ENCODE measurements at places on chromosomes 1 and 21. TPM values are rescaled to one million over a fixed set of nuclear protein-coding genes. Genes with fewer than 3 reads are reported as not detected.

NDC1 gene
- total RNA-seq, result 7.9 TPM

CFHR2 gene
- not detected for total RNA-seq

GRCh38 chr1:1318131-1318652, 6.3 kb downstream of the INTS11 start:
- DNase-seq, result no peak

DNA sequence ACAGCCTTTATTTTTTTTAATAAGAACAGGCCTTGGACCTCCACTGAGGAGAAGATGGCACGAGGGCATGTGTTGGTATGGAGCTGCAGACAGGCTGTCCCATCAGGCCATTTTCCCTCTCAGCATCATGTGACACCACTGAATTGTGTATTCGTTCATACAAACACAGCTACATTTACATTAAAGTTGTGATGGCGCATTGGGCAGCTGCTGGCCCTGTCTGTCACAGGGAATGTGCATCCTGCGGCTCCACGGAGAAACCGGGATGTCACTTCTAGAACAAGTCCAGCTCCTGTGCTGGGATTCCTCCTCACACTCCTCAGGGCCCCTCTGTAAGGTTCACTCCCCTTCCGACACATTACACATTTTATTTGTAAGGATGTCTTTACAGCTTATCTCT, 147.6 kb upstream of the TNR start:
- DNase-seq, result no peak

GRCh38 chr1:100606438-100606837, 68.5 kb downstream of the GPR88 start:
- no peak for DNase-seq
